ENCODE measurements at places on chromosomes 4 and X. TPM values are rescaled to one million over a fixed set of nuclear protein-coding genes. Genes with fewer than 3 reads are reported as not detected.

Gene ADH1B
- 1.0 TPM for total RNA-seq

DNA sequence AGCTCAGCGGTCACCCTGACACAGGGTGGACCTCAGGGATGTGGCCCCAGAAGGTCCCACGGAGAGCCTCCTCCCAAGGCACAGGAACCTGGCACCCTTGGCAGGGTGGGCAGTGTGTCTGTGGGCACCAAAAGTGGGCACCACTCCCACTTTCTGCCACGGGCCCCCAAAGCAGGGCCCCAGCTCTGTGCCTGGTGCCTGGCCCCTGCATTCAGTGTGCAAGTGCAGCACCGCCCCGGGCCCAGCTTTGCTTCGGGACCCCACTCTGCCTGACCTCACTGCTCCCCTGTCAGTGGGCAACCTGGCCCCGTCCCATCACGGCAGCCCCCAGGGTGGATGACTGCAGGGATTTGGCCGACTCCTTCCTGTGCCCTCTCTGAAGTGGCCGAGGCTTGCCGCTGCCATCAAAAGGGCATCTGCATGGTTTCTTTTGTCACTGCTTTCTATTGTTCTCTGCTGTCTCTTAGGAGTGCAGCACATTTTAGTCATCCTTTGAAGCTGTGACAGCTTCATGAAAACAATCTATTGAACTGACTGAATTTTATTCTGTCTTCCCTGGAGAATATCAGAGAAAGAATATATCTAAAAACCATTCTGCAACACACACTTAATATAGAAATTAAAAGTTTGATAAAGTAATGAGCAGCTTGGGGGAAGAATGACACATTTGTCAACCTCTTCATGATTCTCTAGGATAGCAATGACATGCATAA lies 302.4 kb downstream of the FAM47B start:
- no peaks in the 10 kb centered on the region for H3K36me3 ChIP-seq
- no peaks in the 10 kb centered on the region for H3K27me3 ChIP-seq
- no peaks in the 10 kb centered on the region for H3K4me1 ChIP-seq
- H3K4me3 ChIP-seq, result no peak overlapping the region
- no peak overlapping the region for H3K27ac ChIP-seq

DNA sequence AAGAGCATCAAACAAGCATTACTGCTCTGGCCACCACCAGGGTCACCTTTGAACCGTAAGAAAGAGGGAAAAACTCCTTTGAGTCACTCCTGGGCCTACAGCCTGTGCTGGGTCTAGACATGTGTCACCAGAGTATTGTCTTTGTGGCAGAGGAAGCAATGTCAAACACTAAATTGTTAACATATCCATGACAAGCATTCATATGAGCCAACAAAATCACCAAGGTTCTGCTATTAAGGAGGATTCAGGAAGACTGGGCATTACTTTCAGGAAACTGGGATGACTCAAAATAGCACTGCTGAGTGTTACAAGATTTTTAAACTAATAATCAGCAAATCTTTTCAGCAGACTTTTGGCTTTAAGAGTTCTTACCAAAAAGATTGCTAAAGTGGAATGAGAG lies 28.1 kb downstream of the LGI2 start:
- H3K27me3 ChIP-seq, result no peaks in the 10 kb centered on the region
- peaks cover 29% of the 10 kb centered on the region for H3K4me1 ChIP-seq
- no peaks in the 10 kb centered on the region for H3K36me3 ChIP-seq
- no peak overlapping the region for H3K4me3 ChIP-seq
- H3K27ac ChIP-seq, result no peak overlapping the region

DNA sequence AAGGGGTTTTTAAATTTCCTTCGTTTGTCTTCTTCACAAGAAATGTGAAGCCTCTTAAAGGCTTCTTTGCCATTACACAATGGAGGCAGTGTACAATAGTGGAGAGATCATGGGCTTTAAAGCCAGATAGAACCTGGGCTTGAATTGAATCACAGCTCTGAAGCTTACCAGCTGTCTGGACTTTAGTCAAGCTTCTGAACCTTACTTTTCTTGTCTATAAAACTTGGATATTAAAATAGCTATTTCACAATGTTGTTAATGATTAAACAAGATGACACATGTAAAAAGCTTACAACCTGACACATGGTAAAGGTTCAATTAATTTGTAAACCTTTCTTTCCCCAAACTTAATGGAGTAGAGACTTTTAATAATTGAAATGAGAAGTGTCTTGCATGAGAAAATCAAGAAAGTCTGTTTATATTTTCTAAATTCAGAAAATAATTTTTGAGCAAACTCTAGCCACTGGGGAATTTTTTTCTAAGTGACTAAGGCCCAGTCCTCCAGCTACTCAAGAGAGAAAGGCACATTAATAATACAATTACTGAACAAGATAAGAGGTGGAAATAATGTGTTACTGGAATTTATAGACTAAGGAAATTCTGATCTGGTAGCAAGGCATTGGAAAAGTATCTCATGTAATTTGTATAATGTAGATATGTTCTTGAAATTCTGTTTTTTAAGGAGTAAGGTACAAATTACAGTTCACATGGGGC lies 21.7 kb upstream of the TBC1D8B start:
- peaks cover 35% of the 10 kb centered on the region for H3K4me1 ChIP-seq
- no peaks in the 10 kb centered on the region for H3K27me3 ChIP-seq
- H3K27ac ChIP-seq, result no peak overlapping the region
- DNase-seq, result no peak
- H3K4me3 ChIP-seq, result no peak overlapping the region
- H3K36me3 ChIP-seq, result no peaks in the 10 kb centered on the region

DNA sequence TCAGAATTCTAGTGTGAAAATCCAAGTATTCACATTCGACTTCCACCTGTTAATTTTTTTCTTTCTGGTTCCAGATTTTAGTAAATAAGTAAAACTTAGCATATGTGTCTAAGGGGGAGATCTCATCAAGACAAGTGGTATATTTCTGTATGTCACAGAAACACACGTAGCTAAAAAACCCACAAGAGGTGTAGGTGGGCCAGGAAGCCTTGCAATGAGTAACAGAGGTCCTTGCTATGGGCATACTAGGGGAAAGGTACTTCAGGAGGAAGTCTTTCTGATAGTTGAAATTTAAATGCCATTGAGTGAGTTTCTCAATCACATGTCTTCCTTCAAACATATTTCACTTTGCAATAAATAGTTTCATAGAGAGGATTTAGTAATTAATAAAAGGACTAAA lies 315.8 kb downstream of the MID1IP1 start:
- H3K36me3 ChIP-seq, result peaks cover 1% of the 10 kb centered on the region
- H3K27ac ChIP-seq, result no peak overlapping the region
- DNase-seq, result no peak
- no peak overlapping the region for H3K4me3 ChIP-seq

GRCh38 chr4:151563194-151563593 lies 154.2 kb downstream of the FHIP1A start:
- no peak overlapping the region for H3K27ac ChIP-seq
- no peak for DNase-seq
- H3K4me3 ChIP-seq, result no peak overlapping the region
- peaks cover 16% of the 10 kb centered on the region for H3K4me1 ChIP-seq
- H3K36me3 ChIP-seq, result no peaks in the 10 kb centered on the region
